Left lobe of liver (tissue), 2 donors: ENCODE measurements at places on chromosomes 1 and 21. TPM values are rescaled to one million over a fixed set of nuclear protein-coding genes. Genes with fewer than 3 reads are reported as not detected.

The ERG gene
- 4.0 TPM for total RNA-seq

The PDE9A gene
- total RNA-seq = 3.9 TPM

The PRDM15 gene
- 3.2 TPM for total RNA-seq

- DNase-seq = no peak
Observed at GRCh38 chr1:111776391-111776790, 20.7 kb downstream of the DDX20 start.

- DNase-seq = no peak
Observed at GRCh38 chr1:8751984-8752383, 65.5 kb downstream of the RERE start.

GRCh38 chr1:103283841-103284669, 175.7 kb upstream of the COL11A1 start:
- DNase-seq = no peak

- no peak for DNase-seq
Observed at GRCh38 chr21:14366998-14367397, 15.9 kb downstream of the HSPA13 start.

DNA sequence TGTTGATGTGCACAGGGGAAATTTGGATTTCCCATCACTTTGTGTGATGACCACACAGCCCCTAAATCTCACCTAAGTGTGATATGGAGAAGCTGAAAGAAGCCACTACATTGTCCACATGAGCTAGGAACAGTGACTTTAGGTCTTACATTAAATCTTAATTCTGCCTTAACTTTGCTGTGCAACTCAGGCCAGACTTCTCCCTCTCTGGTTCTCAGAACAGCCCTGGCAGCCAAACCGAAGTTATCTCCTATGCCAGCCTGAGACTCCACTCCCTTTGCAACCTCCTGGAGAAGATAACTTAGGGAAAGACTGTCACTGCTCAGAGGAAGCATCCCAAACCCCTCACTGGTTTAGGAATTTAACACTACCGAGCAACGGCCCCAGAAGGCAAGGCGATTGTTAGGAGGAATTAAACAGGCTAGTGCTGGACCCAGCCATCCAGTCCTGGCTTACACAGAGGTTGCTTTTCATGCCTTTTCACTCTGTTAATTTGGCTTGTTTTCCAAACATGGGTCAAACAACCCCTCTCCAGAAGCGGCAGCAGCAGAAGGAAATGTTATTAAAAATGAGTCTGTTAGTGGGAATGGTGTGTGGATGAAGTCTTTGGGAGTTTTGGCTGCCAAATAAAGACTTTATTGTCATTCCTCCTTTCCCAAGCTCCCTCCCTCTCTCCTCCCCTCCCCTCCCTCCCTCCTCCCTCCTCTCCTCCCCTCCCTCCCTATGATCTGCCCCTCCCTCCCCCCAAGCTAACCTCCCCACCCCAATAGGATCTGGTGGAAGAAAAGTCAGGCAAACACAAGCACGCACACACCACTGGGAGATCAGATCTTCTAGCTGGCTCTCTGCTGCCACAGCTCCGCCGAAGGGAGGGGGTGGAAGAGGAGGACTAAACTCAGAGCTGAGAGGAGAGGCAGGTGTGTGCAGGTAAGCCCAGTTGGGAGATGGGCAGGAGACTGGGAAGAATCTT, at the start of gene PRELP:
TSS of gene PRELP (plus strand) at position 795 of the 970 bp plus-strand sequence. CDS start 7,379 bp downstream, outside the sequence.
- DNase-seq = no peak

- DNase-seq = no peak
Observed at GRCh38 chr1:167482184-167482583, 36.1 kb downstream of the CD247 start.

The EPHB2 gene
- total RNA-seq = 0.38 TPM

GRCh38 chr1:53060579-53060978, 1.4 kb upstream of the PODN start:
- no peak for DNase-seq

DNA sequence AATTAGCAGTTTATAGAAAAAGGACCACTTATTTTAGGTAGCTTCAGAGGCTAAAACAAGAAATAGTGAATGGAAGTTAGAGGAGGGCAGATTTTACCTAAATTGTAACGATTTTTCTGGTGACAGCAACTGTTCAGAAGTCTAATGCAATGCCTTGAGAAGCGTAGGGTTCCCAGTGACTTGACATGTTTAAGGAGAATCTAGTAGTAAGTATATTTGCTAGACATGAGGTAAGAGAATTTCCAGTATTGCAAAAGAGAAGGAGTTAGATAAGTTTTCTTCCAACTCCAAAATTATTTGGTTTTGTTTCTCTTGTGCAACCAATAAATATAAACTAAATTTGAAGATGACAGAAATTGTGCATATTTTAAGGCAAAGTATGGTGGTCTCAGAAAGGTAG, 140.0 kb downstream of the SMYD3 start:
- no peak for DNase-seq

DNA sequence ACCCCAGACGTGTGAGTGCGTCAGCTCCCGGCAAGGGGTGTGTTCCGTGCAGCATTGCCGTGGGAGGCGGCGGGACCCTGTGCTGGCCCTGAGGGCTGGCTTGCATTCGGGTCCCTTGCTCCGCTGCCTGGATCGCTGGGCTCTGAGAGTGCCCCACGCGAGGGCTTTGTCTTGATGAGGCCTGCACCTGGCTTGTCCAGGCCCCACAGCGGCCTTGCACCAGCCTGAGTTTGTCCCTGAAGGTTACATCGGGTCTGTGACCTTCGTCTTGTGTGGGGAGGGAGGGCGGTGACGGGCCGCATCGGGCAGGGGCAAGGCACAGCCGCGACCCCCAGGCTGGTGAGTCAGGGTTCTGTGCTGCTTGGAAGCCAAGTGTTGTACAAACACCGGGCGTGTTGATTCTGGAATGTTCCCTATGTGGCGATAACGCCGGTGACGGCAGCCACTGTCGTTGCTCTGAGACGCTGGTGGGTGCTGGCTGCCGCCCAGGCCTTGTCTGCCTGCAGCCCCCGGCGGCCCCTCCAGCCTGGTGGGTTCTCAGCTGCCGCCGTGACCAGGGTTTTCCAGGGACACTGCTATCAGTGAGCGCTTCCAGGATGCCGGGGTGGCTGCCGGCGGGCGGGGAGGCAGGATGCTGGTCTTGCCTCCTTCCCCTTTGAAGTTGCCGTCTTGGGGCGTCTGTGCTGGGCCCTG, 42.9 kb downstream of the SLX9 start:
- no peak for DNase-seq

DNA sequence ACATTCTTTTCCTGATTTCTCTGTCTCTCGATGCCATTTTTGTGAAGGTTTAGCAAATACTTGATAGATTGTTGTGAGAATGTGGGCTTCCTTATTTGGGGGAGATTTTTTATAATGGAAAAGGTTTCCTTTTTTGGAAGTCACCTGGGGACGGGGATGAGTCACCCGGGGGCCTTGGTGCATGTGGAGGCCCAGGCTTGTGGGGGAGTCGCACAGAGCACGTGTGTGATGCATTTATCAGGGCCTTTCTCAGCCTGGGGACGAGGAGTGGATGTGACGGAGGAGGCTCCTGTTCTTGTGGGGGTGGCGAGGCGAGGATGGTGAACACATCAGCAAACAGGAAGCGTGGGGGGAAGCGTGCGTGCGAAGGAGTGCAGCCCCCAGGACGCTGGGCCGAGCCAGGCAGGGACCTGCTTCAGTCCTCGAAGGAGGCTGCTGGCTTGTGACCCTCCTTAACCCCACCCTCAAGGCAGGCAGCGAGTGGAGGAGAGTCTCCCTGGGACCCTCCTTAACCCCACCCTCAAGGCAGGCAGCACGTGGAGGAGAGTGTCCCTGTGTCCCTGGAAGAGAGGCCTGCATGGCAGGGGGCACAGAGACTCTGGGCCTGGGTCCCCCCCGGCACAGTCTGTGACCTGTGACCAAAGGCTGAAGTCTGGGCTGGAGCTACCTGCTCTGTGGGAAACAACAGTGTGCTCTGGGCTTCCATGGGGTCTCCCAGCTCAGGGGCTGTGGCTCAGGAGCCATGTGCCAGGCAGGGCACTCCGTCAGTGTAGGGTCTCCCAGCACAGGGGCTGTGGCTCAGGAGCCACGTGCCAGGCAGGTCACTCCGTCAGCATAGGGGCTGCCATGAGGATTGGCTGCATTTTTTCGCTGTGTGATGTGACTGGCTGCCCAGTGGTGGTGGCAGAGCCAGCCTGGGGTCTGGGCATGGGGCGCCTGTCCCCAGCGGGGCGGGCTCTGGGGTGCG, 57.2 kb downstream of the AGPAT3 start:
- DNase-seq = no peak

- DNase-seq = no peak
Observed at GRCh38 chr21:34080710-34081109, 7.3 kb downstream of the MRPS6 start.

The AIM2 gene
- 0.23 TPM for total RNA-seq

- no peak for DNase-seq
Observed at GRCh38 chr1:117793413-117793812, 136.0 kb downstream of the GDAP2 start.

DNA sequence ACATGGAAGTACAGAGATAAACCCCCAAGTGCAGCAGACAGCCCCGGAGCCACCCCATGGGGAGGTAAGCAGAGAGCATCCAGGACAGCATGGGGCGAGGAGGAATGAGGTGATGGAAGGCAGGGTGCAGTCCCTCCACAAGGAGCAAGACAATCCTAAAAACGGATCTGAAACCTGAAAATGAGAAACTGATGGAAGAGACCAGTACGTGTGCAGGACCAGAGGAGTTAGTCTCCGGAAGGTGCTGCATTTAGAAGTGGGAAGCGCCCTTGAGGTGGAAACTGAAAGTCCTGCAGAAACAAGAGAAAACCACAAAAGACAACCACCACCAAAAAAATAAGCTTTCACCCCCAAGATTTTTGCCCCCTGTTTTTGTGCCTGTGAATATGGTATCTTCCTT, 17.4 kb upstream of the DDOST start:
- no peak for DNase-seq

- DNase-seq = no peak
Observed at GRCh38 chr1:216523449-216524190, 100.4 kb upstream of the USH2A start.

The MIXL1 gene
- not detected for total RNA-seq

The UTS2 gene
- total RNA-seq = not detected

The CCDC27 gene
- not detected for total RNA-seq

GRCh38 chr1:175152006-175152652, 40.4 kb downstream of the KIAA0040 start:
- DNase-seq = peak; percentile 70

The TMEM200B gene
- 2.0 TPM for total RNA-seq

- no peak for DNase-seq
Observed at GRCh38 chr1:241640867-241641622, 876 bp upstream of the CHML start.

The BARHL2 gene
- total RNA-seq = not detected

GRCh38 chr1:21937372-21938121, 437 bp upstream of the HSPG2 start:
- peak; percentile 87 for DNase-seq

The ICOSLG gene
- 3.8 TPM for total RNA-seq

- DNase-seq = no peak
Observed at GRCh38 chr1:212520746-212521145, 87.8 kb upstream of the ATF3 start.

GRCh38 chr1:43512681-43513080, 18.0 kb upstream of the PTPRF start:
- DNase-seq = no peak

GRCh38 chr1:4734219-4734618, 79.8 kb downstream of the AJAP1 start:
- DNase-seq = no peak

DNA sequence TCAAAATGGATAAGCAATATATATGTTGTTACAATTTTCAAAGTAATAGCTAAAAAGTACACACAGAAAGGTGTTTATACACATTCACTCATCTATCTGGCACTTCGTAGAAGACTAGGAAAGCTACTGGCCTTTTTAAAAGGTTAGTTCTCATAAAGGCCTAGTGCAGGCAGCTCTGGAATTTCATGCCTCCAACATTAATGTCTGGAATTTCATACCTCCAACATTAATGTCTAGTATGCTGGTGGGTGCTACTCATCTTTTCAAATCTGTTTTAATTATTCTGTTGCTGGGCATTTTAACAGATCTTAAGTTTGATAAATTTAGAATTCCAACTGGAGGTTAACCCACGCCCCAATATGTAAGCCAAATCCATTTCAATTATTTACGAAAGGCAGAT, 124.2 kb downstream of the AKT3 start:
- DNase-seq = no peak

The FCRL4 gene
- total RNA-seq = not detected

The CD1C gene
- not detected for total RNA-seq

DNA sequence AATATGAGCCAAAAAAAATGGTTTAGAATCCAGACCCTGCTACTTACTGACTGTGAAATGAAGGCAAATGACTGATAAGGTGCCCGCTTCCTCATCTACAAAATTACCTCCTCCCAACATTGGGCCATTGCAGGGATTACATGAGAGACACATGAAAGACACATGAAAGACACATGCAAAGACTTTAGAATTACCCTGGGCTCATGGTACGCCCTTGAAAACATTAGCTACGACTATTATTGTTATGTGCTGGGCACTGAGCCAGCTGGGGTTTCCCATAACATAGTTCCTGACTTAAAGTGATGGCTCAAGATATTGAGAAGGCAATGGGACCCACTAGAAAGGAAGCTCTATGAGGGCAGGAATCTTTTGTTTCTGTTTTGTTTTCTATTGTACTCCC, 43.7 kb upstream of the KANK4 start:
- no peak for DNase-seq

The LCE1C gene
- total RNA-seq = not detected

The BRINP3 gene
- total RNA-seq = not detected

The RGS13 gene
- not detected for total RNA-seq

The DMBX1 gene
- not detected for total RNA-seq

GRCh38 chr1:33182401-33182841, 578 bp upstream of the TRIM62 start:
- no peak for DNase-seq

- DNase-seq = peak; percentile 65
Observed at GRCh38 chr1:115052454-115053083, 22.9 kb downstream of the TSHB start.

DNA sequence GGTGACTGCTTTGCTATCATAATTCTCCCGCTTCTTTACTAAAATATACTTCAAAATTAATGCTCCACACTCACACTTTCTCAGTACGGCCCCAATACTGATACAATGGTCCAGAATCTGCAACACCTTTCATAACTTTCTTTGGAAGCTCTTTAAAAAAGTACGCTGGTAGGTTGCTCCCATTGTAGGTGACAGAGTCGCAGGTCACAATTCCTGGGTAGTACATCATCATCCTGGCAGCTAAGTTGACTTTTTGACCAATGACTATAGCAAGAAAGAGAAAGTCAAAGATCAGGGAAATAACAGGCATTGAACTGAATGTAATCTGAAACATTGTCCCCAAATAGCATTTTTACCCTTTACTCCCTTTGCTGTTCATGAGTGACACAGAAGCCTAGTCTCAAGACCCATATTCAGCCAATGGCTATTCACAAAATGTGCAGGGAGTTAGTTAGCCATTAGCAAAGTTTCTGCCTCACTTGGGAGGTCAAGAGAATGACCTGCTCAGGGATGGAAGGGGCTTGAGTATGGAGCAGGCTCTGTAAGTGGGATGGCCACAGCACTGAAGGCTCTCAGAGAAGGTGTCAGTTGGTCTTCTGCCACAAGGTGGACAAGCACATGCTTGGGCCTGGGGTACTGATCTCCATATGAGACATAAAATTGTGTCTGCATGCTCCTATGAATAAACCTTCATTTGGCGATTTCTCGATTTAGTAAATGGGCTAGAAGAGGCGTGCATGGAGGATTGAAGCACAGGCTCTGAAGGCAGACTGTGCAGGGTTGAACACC, 35.4 kb downstream of the ADCY10 start:
- no peak for DNase-seq
